Calu3 (cell line): ENCODE measurements at places on chromosomes 3 and 15. TPM values are rescaled to one million over a fixed set of nuclear protein-coding genes. Genes with fewer than 3 reads are reported as not detected.

DNA sequence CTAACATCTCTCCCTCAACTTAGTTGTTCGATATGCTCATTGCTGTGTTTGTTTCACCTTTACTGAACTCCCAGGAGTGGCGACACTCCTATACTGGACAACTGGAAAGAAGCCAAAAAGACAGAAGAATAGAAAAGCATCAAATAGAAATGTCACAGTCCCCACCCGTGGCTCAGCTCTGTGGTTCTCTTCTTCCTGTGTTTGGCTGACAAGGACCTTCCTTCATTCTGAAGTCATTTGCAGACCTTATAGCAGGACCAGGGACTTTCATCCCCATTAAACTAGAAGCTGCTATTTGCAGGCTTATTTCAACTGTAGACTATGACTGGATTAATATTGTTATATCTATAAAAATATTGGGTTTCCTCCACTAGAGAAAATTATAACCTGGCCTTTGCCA is 125.9 kb downstream of the NECTIN3 start:
- H3K27me3 ChIP-seq, result no peaks in the 10 kb centered on the region
- H3K36me3 ChIP-seq, result peaks cover 15% of the 10 kb centered on the region
- no peak overlapping the region for H3K4me3 ChIP-seq
- peaks cover 14% of the 10 kb centered on the region for H3K4me1 ChIP-seq

GRCh38 chr3:118472586-118472985 is 562.1 kb downstream of the IGSF11 start:
- no peaks in the 10 kb centered on the region for H3K4me1 ChIP-seq
- H3K4me3 ChIP-seq, result no peak overlapping the region
- DNase-seq, result no peak
- H3K27ac ChIP-seq, result no peak overlapping the region

DNA sequence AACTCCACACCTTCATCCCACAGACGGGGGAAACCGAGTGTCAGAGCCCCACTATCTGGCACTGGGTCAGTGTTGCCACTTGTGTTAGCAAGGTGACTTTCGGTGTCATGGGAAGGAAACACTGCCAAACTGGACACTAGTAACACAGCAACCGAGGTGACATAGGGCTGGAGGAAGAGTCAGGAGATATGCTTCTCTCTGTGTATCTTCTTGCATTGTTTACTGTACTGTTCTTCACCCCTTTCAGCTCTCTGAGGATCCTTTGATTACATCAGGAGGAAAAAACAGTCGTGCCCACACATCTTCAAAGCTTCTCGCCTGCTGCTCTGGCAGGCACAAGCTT is 109.4 kb upstream of the RAD18 start:
- H3K4me3 ChIP-seq, result no peak overlapping the region
- H3K27me3 ChIP-seq, result peaks cover 22% of the 10 kb centered on the region
- no peak overlapping the region for H3K27ac ChIP-seq
- no peak for DNase-seq
- H3K4me1 ChIP-seq, result no peaks in the 10 kb centered on the region
- no peaks in the 10 kb centered on the region for H3K36me3 ChIP-seq

DNA sequence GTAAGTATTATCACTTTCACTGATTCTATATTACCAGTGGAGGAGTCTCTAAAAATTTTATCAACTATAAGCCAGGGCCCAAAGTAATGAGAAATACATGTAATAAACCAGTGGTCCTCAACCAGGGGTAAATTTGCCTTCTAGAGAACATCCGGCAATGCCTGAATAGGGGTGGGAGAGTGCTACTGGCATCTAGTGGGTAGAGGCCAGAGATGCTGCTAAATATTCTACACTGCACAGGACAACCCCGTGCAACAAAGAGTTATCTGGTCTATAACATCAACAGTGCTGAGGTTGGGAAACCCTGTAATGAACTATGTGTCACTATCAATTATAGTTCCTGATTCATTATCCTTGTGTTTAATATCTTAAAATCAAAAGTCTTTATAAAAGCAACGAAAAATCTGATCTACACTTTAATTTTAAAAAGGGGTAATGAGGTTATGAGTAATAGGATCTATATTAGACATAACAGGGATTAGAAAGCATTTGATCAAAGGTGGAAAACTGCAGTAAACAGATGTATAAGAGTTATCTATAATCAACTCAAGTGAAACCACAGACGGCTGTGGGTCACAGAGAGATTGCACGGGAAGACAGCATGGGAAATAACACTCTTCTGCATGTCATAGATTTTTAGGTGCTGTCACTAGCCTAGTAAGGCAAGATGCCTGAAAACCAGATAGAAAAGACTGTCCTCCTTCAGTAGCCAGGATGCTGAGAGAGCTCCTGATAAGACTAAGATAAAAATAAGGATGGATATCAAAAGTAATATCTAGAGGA is 2.0 kb downstream of the LYSMD2 start:
- no peaks in the 10 kb centered on the region for H3K27me3 ChIP-seq
- no peak overlapping the region for H3K27ac ChIP-seq
- peaks cover 47% of the 10 kb centered on the region for H3K4me1 ChIP-seq
- no peak for DNase-seq
- H3K36me3 ChIP-seq, result peaks cover 28% of the 10 kb centered on the region

GRCh38 chr3:51024765-51025632 is 350.3 kb downstream of the DOCK3 start:
- H3K27ac ChIP-seq, result no peak overlapping the region
- H3K4me3 ChIP-seq, result no peak overlapping the region
- H3K4me1 ChIP-seq, result no peaks in the 10 kb centered on the region
- peak; percentile 2 for DNase-seq
- no peaks in the 10 kb centered on the region for H3K36me3 ChIP-seq

GRCh38 chr3:50518436-50518835 is 15.0 kb upstream of the CACNA2D2 start:
- H3K36me3 ChIP-seq, result no peaks in the 10 kb centered on the region
- no peak overlapping the region for H3K4me3 ChIP-seq
- H3K27me3 ChIP-seq, result peaks cover 100% of the 10 kb centered on the region
- H3K27ac ChIP-seq, result no peak overlapping the region
- DNase-seq, result no peak

DNA sequence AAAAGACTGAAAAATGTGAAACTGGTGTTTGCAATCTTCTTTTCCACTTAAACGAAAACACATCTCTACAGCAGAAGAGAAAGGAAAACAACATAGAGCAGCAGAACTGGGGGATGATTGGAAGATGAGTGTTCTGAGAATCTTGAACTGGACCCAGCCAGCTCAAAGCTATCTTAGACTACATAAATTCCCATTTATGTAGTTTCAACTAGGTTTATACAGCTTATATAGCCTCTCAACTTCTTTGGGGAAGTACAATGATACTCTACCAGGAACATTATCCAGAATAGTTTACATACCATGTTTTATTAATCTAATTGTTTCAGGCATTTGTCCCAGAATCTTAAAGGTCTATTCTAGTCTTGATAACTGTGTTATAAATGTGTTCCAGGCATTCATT is 658.2 kb upstream of the LMCD1 start:
- H3K4me1 ChIP-seq, result no peaks in the 10 kb centered on the region
- no peaks in the 10 kb centered on the region for H3K27me3 ChIP-seq
- no peaks in the 10 kb centered on the region for H3K36me3 ChIP-seq
- no peak for DNase-seq

DNA sequence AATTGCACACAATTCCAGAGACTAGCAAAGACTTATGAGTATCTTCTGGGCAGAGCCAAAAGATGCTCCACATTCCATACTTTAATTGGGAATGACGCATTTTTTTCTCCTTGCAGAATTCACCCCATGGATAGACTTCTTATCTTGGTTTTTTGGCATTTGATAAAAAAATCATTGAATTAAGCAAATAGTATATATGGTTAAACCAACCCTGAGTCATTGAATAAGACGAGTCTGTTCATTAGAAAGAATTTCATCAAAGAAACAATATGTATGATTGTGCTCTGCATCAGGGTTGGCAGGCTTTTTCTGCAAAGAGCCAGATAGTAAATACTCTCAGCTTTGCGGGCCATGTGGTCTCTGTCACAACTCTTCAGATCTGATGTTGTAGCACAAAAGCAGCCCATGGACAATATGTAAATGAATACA is 9.2 kb upstream of the PDZRN3 start:
- no peak overlapping the region for H3K4me3 ChIP-seq
- H3K4me1 ChIP-seq, result no peaks in the 10 kb centered on the region
- H3K27me3 ChIP-seq, result no peaks in the 10 kb centered on the region
- no peak for DNase-seq
- no peaks in the 10 kb centered on the region for H3K36me3 ChIP-seq
- no peak overlapping the region for H3K27ac ChIP-seq

DNA sequence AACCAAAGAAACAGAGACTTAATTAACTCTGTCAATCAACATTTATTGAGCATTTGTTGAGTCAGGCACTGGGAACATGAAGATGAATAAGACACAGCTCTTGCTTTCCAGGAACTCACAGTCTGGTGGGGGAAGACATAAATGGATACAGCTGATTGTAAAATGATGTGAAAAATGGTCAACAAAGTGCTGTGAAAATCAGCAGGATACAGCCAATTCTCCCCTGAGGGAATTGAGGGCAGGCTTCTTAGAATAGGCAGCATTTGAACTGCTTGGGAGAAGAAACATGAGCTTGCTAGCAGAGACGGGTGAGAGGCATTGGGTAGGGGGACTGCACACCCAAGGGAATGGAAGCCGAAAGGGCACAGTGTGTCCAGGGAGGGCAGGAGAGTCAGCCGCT is 41.1 kb downstream of the MFSD1 start:
- H3K27me3 ChIP-seq, result peaks cover under 1% of the 10 kb centered on the region
- H3K27ac ChIP-seq, result no peak overlapping the region
- H3K4me1 ChIP-seq, result no peaks in the 10 kb centered on the region
- no peak for DNase-seq
- no peak overlapping the region for H3K4me3 ChIP-seq
- no peaks in the 10 kb centered on the region for H3K36me3 ChIP-seq

The CD80 gene
- total RNA-seq, result not detected in 2 replicates

The CD276 gene
- 83.7 and 84.6 TPM in 2 replicates for total RNA-seq

The OPA1 gene
- 110 and 115 TPM in 2 replicates for total RNA-seq

The HRG gene
- total RNA-seq, result 0.17 and 0.40 TPM in 2 replicates

The PRRT3 gene
- 1.2 and 1.6 TPM in 2 replicates for total RNA-seq

The CELSR3 gene
- 24.9 and 28.5 TPM in 2 replicates for total RNA-seq

The FETUB gene
- total RNA-seq, result not detected in 2 replicates

The A4GNT gene
- not detected in 2 replicates for total RNA-seq

The CLEC3B gene
- not detected in 2 replicates for total RNA-seq

The ECE2 gene
- not detected in 2 replicates for total RNA-seq
